ENCODE measurements at places on chromosomes 2 and 18.

DNA sequence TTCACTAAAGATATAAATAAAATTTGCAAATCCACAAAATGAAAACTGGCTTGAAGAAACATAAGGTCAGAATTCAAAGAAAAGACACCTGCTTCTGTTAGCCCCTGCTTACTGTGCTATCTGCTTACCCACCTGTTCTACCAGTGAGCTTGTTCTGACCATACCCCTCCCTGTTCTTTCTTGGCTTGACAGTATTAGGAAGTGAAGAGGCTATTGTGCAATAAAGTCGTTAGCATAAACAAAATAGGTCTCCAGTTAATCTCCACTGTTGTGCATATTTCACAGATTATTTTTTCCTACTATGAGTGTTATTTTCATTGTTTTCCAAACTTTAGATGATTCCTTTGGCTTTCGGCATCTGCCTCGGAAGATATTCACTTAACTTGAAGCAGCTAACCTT lies 322.1 kb downstream of the CCDC85A start:
- DNase-seq = no peak

- no peak for DNase-seq
These were observed 84.5 kb downstream of the PDK1 start for GRCh38 chr2:172640389-172640788.

DNA sequence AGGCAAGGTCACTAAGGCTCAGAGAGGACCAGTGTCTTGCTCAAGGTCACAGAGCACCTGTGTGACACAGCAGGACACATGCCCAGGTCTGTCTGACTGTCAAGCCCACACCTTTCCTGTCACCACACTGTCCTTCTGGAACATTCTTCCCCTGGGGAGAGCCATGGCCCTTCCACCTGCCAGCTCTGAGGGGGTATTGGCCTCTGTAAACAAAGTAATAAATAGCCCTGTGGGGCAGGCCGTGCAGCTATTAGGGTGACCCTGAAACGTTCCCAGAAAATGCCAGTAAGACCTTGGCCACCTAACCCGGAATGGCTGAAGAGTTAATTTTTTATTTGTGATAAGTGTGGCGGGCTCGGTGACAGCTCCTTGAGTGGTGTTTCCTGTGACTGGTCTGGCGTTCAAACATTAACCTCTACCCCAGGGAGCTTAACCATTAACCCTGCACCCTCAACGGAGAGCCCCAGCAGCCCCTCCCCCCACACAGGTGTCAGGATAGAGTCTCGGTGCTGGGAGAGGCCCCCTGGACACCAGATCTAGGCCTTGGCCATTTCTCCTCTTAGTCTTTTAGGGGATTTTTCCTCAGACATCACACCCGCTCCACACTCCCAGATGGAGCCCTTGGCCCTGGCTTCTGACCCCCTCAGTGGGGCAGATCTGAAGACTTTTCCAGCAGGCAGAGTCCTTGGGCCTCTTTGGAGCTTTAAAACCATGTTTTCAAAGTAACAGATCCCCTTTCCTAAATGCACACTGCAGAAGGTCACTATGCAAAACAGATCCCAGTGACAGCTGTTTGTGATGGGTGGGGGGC lies 36.6 kb downstream of the SCTR start:
- DNase-seq = no peak

- no peak for DNase-seq
These were observed 14.8 kb downstream of the SPRED2 start for GRCh38 chr2:65417509-65418085.

- DNase-seq = no peak
These were observed 3.8 kb downstream of the LIMS1 start for GRCh38 chr2:108538000-108538625.

DNA sequence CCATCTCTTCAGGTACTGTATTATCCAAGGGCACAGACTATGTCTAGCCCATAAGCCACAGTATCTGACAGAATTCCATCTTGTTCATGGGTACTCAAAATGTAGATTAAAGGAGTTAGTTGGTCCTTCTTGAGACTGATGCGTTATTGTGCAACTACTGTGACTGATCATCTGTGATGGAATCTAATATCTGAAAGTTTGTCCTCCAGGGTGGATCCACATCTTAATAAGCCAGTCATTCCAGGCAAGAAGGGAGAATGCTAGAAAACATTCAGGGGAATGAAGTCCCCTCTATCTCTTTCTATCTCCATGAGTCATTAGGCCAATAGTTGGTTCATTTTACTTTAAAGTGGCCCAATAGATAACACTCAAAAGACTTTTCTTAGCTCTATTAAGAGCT lies 252.6 kb downstream of the EXOC6B start:
- DNase-seq = no peak

- no peak for DNase-seq
These were observed 222.6 kb downstream of the NCKAP5 start for GRCh38 chr2:133345638-133346037.

Measured in activated T-cell treated with anti-CD3 and anti-CD28 coated beads, Interleukin-2, amount 50 U/mL, for 1 hour (primary cell).